ENCODE measurements at places on chromosomes 2 and 18.

DNA sequence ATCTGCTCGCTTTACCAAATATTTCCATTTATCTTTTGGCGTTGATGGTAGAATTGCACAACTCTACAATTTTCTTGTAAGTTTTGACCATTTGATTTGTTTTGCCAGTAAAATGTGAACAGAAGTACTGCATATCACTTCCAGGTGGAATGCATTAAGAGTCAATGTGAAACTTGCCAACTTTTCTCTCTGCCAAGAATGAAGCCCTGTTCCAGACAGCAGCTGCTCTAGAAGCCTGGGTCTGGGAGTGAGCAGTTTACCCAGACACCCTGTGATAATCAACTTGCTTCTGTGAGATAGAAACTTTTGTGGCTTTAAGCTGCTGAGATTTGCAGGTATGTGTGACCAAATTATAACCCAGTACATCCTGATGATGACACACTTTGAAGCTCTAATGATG, 115.9 kb upstream of the SYT4 start:
- no peak for DNase-seq

- no peak for DNase-seq
Observed at GRCh38 chr2:172624996-172625395, 69.1 kb downstream of the PDK1 start.

- no peak for DNase-seq
Observed at GRCh38 chr18:6505498-6505875, 90.8 kb upstream of the L3MBTL4 start.

- DNase-seq, result no peak
Observed at GRCh38 chr18:34789768-34790344, 79.8 kb downstream of the DTNA start.

GRCh38 chr2:119264781-119265692, 41.4 kb downstream of the STEAP3 start:
- DNase-seq, result no peak

GRCh38 chr2:217979151-217979811, 23.5 kb downstream of the TNS1 start:
- DNase-seq, result no peak

- no peak for DNase-seq
Observed at GRCh38 chr2:75790121-75790813, 79.6 kb upstream of the GCFC2 start.

DNA sequence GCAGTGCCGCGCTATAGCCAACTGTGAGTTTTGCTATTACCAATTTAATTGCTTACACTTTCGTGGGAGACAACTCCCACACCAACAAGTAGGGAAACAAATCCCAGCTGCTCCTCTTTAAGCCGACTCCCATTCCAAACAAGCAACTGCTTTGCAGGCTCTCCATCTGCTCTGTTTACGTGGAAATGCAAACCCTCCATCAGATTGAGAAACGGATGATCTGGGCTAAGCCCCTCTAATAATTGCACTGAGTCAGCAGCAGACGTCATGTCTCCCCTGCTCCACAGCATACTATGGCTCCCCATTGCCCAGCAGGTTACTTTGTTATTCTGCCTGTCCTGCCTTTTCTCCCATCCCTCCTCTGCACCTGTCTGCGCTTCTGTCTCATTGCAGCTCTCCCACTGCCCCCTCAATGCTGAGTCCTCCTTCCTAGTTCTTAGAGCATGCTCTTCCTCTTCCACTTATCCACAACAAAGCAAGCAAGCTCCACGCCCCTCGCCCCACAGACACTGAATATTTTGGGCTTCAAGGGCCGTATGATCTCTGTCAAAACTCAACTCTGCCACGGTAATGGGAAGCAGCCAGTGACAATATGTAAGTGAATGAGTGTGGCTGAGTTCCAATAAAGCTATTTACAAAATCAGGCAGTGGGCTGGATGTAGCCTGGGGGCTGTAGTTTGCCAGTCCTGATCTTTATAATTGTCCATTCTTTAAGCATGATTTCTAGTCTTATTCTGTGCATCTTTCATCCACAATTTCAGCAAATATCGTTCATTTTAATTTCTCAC, 39.5 kb upstream of the ARL4C start:
- DNase-seq, result no peak

- DNase-seq, result no peak
Observed at GRCh38 chr2:113069676-113070605, 2.2 kb downstream of the IL1F10 start.

- DNase-seq, result no peak
Observed at GRCh38 chr18:35139517-35139916, 98.3 kb downstream of the MAPRE2 start.

- no peak for DNase-seq
Observed at GRCh38 chr2:9027884-9028283, 24.4 kb upstream of the MBOAT2 start.

DNA sequence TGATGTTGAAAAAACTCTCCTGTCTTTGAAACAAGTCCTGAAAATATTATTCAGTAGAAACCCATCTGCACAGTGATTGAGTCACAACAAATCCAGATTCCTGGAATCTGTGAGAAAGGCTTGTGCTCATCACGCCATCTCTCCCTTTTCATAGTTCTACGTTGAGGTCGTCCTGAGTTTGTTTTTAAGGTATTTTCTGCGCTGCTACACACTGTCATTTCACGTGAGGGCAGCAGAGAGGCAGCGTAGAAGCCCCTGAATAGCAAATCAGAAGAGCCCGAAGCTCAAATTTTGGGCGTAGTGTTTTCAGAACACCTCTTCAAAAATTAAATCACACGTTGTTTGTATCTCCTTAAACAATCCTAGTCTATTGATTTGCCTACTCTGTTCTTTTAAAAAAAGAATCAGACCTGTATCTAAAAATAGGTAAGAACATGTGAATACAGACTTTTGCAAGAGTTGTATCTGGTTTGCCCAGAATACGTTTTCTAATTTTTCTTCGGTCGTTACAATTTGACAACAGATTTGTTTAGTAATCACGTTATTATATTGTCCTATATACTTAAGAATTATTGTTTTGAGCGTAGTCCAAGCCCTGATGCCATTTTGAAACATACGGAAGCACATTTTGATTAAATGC, 61.6 kb upstream of the SLC38A11 start:
- DNase-seq, result peak; percentile 51

DNA sequence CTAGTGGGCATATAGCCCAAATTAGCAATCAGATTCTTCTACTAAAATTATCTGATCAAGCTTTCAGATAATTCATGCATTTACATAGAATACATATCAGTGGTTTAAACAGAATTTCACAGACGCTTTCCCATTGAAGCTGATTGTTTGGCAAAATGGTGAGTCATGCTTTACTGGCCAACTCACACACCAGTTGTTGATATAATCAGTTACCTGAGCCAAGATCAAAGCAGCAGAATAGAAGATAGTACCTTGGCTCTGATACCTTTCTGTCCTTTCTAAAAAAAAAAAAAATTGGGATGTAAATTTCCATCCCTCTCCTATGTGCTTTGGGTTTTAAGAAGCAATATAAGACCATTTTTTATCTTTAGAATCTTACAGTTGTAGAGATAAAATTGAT, 178.0 kb downstream of the MCFD2 start:
- DNase-seq, result no peak

- peak; percentile 11 for DNase-seq
Observed at GRCh38 chr18:7273301-7273921, 42.5 kb downstream of the LRRC30 start.

- no peak for DNase-seq
Observed at GRCh38 chr18:79818036-79818435, 20.3 kb downstream of the KCNG2 start.

- DNase-seq, result no peak
Observed at GRCh38 chr2:73406996-73407395, 21.4 kb downstream of the ALMS1 start.

DNA sequence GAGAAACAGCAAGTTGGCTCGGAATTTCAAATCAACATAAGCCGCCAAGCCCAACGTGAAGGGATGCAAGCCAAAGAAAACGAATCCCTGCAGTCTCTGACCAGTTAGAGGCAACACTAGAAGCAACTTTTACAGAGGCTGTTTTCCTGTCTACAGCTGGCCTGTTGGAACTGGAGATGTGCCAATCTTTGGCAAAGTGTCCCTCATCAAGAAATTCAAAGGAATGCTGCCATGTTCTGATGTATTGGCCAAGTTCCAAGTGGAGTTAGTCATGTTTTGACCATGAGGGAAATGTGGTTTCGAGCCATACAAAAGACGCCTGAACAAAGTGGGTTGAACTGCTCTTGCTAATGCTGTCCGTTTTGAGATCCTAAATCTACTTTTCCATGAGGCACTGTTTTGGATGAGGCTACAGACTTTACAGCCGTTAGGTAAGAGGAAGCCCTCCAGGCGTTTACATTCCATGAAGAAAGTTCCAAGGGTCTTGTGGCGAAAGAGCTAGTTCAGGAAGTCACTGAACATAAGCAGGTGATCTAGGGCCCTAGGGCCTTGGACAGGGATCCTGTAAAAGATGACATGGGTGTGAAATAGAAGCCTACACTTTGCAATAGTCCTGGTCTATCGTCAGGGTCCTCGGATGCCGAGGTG, 140.7 kb upstream of the PXDN start:
- no peak for DNase-seq

- DNase-seq, result peak; percentile 56
Observed at GRCh38 chr18:43869451-43870008, 592.2 kb upstream of the SYT4 start.

DNA sequence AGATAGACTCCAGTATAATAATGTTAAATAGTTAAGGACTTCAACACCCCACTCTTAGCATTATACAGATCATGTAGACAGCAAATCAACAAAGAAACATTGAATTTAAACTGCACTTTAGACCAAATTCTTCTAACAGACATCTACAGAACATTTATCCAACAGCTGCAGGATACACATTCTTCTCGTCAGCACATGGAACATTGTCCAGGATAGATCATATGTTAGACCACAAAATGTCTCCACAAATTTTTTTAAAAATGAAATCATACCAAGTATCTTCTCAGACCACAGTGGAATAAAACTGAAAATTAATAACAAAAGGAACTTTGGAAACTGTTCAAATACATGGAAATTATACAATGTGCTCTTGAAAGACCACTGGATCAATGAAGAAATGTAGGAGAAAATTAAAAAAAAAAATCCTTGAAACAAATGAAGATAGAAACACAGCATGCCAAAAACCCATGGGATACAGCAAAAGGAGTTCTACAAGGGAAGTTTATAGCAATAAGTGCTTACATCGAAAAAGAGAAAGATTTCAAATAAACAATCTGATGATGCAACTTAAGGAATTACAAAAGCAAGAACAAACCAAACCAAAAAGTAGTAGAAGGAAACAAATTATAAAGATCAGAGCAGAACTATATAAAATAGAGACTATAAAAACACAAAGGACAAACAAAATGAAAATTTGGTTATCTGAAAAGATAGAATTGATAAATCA, 12.3 kb upstream of the SPP2 start:
- DNase-seq, result no peak

- peak; percentile 70 for DNase-seq
Observed at GRCh38 chr2:237296756-237297155, 117.2 kb downstream of the COL6A3 start.

DNA sequence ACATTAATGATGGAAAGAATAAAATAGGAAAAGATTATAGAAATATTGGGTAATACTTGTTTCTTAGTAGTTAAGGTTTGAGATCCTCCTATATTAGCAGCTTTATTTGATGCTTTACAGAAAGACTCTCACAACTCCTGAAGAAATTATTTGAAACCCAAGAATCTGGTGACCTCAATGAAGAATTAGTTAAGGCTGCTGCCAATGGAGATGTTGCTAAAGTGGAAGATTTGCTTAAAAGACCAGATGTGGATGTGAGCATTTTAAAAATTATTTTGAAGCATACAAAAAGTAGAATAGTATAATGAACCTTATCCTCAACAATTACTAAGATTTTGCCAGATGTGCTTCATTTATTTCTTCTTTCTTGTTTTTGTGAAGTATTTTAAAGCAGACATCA, 59.1 kb downstream of the MIB1 start:
- DNase-seq, result no peak

GRCh38 chr2:16069663-16069932, 129.2 kb downstream of the MYCN start:
- DNase-seq, result no peak

DNA sequence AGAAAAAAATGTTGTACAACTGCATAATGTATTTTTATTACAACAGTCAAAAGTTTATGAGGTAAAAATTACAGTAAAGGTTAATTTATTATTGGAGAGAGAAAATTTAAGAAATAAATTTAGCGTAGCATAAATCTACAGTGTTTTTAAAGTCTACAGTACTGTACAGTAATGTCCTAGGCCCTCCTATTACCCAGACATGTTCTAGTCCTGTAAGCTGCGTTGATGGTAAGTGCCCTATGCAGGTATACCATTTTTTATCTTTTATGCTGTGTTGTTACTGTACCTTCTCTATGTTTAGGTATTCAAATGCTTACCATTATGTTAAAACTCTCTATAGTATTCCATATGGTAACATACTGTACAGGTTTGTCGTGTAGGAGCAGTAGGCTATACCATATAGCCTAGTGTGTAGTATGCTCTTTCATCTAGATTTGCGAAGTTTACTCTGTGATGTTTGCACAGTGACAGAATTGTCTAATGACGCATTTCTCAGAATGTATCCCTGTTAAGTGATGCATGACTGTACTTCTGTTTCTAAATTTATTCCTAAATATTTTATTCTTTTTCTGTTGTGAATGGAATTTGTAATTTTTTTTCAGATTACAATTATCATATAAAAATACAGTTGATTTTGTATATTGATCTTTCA, 24.5 kb downstream of the ABI2 start:
- no peak for DNase-seq

GRCh38 chr2:171297956-171298355, 135.8 kb downstream of the METTL8 start:
- peak; percentile 56 for DNase-seq

DNA sequence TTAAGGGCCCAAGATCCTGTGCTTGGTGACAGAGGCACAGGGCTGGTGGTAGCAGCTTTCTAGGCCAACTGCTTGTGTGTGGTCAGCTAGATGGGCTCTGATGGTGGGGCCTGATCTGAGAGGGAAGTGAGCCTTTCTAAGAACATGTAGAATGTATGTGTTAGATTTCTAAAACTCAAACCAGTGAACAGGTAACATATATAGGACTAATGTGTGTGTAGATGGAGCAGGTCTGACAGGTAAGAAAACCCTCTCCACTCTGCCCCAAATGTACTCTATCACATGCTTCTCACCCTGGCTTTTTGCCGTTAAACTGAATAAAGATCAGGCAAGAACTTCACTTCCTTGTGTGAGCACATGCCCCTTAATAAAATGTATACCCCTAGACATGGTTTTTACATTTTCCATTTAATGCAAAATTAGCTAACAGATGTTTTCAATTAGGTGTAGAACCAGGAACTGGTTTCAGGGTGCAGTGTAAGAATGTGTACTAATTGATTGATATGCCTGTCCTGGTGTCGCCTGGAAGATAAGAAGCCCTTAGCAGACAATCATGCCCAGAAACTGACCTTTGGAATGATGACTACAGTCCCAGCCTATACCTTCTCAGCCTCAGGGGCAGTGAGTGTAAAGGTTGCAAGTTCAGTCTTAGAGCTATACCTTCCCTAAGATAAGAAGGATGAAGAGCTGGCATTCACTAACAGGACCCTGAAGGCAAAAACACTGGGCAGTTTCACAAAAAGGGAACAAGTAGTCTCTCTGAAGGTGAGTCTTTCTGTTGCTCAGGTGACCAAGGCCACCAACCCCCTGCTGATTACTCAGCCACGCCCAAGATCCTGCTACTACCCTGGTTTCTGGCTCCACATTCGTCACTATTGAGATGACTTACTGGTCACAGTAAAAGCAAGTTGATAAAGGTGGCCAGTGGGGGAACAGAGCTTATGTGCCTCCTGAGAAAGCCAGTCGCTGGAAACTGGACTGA, 71.2 kb downstream of the SPATS2L start:
- DNase-seq, result peak; percentile 16
